ENCODE measurements at places on chromosomes 6 and 20.

GRCh38 chr6:3422435-3423070 lies 34.3 kb downstream of the SLC22A23 start:
- DNase-seq: no peak

DNA sequence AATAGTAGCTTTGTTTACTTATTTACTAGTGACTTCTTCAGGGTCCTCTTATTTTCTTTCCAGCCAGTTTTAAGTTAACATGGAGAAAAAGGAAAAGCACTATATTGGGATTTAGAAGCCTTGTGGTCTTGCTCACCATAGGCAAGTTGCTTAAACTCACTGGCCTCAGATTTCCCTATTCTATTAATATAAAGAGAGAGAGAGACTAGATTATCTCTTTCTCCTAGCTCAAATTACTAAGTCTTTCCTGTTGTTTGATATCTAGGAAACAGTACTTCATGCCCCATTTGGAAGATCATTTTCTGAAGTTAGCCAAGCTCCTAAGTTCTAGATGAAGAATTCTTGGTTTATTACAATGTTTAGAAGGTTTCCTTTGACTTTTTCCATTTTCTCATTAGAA lies 32.5 kb downstream of the CTNNBL1 start:
- DNase-seq: no peak

DNA sequence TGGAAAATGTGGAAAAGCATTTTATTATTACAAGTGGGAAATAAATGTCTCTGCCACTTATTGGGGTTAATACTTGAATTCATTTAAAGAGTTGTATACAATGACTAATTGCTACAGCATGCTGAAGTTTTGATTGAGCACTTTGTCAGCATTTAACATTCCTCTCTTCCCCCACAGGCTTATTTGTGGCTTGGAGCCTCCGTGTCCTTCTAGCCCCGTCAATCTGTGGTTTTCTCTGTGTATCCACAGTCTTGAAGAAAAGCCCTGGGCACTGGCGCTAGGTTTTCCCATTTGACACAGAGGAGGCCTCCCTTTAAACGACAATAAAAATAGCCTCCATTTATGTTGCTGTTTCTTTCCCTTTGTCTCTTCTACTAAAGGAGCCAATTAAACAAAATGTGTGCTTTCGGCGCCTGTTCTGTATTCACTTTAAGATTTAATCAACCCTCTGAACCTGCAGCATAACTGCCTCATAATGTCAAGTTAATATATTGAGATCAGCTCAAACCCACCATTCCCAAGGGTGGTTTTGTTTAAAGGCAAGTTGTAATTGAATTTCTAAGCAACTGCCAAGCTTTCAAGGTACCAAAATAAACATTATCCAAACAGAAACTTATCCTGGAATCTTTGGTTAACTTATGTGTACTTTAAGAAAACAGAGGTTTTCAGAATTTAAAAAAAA lies 326.6 kb upstream of the RNF24 start:
- peak; percentile 84 for DNase-seq

DNA sequence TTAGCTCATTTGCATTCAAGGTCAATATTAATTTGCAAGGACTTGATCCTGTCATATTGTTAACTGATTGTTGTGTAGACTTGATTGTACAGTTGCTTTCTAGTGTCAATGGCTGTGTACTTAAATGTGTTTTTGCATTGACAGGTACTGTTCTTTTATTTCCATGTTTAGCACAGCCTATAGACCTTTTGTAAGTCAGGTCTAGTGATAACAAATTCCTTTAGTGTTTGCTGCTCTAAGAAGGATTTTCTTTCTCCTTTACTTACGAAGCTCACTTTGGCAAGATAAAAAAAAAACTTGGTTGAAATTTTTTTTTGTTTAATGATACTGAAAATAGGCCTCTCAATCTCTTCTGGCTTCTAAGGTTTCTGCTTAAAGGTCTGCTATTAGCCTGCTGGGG lies 942.3 kb downstream of the QKI start:
- no peak for DNase-seq

- no peak for DNase-seq
Observed at GRCh38 chr6:117448011-117448410, 22.3 kb upstream of the ROS1 start.

GRCh38 chr6:89471287-89471867 lies 38.4 kb downstream of the ANKRD6 start:
- no peak for DNase-seq

- DNase-seq: no peak
Observed at GRCh38 chr6:157432892-157433265, 51.9 kb downstream of the ZDHHC14 start.

DNA sequence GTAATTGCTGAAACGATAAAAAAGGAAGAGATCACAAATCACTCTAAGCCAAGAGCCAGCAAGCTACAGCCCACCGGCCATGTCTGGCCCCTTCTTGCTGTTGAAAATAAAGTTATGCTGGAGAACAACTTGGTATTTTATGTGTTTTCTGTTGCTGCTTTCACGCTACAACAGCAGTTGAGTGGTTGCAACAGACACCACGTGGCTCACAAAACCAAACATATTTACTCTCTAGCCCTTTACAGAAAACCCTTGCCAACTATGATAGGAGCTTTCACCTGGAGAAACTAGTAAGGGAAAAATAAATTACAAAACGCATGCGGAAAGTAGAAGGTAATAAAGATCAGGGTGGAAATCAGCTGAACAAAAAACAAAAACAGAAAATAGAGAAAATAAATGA lies 41.1 kb upstream of the SLCO4A1 start:
- DNase-seq: no peak

DNA sequence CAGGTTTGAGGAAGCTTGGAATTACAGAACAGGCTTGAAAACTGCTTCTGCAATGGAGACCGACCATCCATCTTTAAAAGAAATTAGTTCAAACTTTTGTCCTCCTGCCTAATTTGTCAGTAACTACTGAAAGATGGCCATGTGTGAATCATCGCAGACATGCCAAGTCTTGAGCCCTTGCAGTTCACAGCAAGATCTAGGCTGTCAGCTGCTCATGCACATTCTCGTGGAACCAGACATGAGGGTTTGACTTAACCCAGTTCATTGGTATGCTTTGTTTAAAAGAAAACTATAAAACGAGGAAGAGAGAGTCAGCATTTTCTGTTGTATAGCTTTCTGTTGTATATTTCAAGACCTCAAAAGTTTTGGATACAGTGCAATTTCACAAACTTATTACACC lies 74.0 kb upstream of the SAMD5 start:
- DNase-seq: no peak
